Stimulated activated CD8-positive, alpha-beta memory T cell treated with anti-CD3 and anti-CD28 coated beads, Interleukin-7, amount 100 ng/mL, for 4 hours (primary cell): ENCODE measurements at places on chromosomes 6 and 20.

DNA sequence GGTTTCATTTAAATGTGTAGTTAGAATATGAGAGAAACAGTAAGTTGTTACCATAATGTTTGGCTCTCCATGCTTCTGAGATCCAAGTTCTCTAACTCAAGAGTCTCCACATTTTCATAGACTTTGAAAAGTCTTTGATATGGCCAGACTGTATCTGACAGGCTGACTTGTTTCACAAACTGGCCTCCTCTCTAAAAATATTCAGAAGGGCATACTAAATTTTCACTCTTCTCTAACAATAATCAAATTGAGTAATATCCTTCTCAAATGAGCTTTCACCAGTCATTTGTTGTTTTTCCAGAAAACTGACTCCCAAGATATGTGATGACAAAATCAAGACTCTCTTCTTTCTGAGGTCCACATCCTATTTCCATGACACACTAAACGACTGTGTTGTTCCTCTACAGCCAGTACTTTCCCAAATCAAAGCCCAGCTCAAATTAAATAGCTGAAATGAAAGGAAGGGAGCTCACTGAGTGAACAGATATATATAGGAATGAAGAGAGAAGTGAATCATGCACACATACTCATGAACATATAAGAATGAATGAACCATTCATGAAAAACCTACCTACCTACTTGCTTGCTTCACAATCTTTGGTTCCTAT is 15.1 kb downstream of the HIVEP2 start:
- DNase-seq: no peak

DNA sequence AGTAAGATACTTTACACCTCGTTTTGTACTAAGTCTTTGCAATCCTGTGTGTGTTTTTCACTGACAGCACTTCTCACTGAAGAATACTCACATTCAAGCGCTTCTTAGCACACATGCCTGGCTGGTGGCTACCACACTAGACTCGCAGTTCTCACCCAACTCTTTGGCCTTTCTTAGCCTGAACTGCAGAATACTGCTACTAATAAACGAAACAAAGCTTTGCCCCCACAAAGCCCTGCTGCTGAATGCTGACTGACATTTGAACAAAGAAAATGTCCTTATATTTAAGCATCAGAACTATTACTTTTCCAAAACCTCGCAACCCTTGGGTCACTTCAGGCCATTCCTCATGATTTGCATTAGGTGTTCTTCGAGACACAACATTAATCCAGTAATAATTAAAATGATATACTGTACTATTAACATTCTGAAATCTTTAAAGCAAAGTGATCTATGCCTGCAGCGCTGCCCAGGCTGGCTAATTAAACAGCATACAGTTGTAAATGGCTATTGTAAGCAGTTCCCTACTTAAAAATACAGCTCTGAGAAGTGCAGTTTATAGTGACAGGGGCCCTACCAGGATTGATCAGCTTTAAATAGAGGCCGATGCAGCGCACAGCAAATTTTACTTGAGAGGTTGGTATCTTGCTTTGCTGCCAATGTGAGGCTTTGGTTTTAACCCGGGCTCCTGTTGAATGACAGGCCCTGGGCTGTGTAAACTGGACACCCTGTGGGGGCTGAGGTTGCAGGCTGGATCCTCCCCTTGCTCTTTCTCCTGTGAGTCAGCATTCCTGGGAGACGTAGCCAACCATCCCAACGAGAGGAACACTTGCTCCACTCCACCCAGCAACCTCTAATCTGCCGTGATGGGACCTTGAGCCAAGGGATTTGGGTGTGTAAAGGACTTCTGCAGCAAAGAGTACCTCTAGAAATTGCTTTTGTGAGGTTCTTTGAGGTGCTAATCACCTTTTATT is 899.0 kb downstream of the TFAP2A start:
- no peak for DNase-seq

GRCh38 chr6:135667691-135668455 is 170.3 kb upstream of the AHI1 start:
- DNase-seq: no peak

GRCh38 chr6:1311400-1312202 is at the start of gene FOXQ1:
TSS of gene FOXQ1 (plus strand) at chr6:1312098. CDS start at chr6:1312705, 607 bp downstream.
- DNase-seq: no peak

GRCh38 chr6:112021691-112022310 is 32.1 kb upstream of the CCN6 start:
- DNase-seq: no peak

DNA sequence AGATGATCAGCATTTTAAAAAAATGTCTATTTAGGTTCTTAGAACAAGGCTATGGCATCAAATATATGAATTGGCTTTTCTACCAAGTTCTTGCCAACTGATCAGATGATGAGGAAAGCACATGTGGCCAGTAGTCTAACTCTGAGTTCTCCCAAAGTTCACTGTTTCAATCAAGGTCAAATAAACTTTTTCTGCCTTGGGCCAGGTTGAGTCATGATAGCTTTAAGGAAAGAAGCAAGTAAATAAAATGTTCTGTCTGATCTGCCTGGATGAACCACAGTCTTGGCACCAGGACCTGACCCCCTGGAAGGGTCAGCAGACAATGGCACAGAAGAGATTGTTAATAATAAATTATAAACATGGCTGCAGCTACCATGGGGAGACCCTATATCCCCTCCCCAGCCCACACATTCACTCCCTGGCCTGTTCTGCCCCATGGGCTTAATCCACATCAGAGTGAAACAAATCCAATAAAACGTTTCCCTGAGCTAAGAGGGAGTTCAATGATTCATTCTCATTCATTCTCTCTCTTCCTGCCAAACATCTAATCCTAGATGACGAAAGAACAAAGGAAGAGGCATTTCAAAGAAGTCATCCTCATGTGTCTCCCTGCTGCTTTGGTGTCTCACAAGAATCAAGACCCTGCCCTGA is 661.6 kb downstream of the DHX35 start:
- DNase-seq: no peak

- no peak for DNase-seq
Observed at GRCh38 chr20:44688053-44688625, 27.0 kb upstream of the CCN5 start.

GRCh38 chr20:62437496-62437895 is 10.2 kb upstream of the RBBP8NL start:
- DNase-seq: no peak

DNA sequence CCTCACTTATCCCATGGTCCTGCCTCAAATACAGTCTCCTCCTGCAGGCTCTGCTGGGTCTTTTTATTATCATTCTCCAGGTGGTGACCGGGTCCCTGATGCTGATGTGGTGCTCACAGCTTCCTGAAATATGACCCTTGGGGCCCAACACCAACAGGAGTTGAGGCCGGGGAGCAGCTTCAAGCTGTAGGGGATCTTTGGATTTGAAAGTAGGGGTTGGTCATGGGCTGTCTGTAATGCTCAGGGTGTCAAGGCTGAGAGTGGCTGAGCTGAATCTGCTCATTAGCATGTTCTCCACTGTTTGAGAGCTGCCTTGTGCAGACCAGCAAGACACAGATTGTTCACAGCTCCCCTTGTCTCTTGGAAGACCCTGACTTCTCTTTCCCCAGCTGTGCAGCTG is 35.5 kb downstream of the HLA-F start:
- no peak for DNase-seq

- no peak for DNase-seq
Observed at GRCh38 chr6:51116723-51117122, 298.1 kb downstream of the TFAP2B start.

GRCh38 chr20:52348434-52348833 is 156.9 kb upstream of the ZFP64 start:
- DNase-seq: no peak

- no peak for DNase-seq
Observed at GRCh38 chr20:6135347-6135746, 12.5 kb upstream of the FERMT1 start.

DNA sequence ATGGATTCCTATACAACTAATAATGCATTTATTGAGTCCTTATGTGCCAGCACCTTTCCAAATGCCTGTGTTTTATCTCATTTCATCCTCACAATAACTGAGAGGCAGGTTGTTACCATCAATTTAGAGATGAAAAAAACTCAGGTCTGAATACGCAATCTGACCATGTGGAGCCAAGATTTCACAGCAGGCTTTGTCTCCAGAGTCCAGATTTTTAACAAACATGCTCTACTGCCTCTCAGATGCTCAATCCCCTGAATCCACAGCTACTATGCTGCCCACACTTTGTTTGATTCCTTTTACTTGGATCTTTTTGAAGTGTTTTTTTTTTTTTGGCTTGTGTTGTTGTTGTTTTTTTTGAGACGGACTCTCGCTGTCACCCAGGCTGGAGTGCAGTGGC is 46.8 kb downstream of the B4GALT5 start:
- DNase-seq: no peak

GRCh38 chr6:46323312-46323965 is 152.7 kb upstream of the ENPP5 start:
- no peak for DNase-seq

DNA sequence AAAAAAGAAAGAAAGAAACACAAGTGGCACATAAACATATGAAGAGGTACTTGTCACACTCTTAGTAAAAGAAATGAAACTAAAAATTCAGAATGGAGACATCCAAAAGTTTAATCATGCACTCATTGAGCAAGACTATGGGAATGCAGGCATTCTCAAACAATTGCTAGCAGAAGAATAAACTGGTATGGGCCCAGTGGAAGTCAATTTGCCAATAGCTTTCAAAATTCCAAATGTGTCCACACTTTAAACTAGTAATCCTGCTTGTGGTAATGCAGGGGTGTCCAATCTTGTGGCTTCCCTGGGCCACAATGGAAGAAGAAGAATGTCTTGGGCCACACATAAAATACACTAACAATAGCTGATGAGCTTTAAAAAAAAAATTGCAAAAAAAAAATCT is 97.4 kb downstream of the EPB41L2 start:
- no peak for DNase-seq

GRCh38 chr6:108751851-108752732 is 96.1 kb upstream of the ARMC2 start:
- no peak for DNase-seq

DNA sequence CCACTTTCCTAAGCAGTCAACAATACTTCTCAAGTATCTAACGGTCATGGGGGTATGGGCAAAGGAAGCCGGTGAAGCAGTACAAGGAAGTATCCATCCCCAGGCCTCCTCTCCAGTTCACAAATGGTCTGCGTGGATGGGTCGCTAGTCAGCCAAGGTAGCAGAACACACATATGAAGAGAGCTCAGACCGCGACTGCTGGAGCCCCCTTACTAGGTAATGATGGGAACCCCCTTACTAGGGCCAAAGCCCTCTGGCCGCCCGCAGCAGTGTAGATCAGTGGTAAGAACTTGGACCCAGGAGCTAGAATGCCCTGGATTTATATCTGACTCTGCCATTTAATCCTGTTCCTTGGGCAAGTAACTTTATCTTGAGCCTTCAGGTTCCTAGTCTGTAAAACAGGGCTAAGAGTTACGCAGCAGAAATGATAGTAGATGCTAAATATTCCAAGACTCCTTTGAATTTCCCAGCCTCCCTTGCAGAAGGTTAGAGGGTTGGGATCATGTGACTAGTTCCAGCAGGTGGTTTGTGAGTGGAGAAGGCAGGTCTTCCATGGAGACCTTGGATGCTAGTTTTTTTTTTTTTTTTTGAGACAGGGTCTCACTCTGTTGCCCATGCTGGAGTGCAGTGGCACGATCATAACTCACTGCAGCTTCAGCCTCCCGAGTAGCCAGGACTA is 2.1 kb upstream of the CLPSL2 start:
- no peak for DNase-seq

- DNase-seq: no peak
Observed at GRCh38 chr6:12369781-12370262, 79.7 kb downstream of the EDN1 start.

- no peak for DNase-seq
Observed at GRCh38 chr6:47722194-47722593, 23.8 kb downstream of the ADGRF4 start.

DNA sequence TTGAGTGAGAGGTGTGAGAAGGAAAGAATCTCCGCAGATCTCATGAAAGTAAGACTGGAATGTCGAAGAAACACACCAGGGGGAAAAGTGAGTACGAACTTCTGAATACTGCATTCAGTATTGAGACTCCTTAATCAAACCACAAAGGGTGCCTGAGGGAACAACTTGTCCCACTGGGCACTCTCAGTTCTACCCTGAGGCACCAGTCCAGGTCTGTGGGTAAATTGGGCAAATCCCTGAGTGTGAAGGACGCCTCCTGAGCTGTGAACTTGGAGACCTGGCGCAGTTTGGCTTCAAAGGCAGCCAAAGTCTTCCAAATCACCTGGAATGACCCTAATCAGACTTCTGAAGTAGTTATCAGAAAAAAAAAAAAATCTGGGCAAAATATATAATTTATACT is 329.7 kb downstream of the BTBD9 start:
- DNase-seq: no peak

- DNase-seq: peak; percentile 54
Observed at GRCh38 chr6:506508-506907, 115.0 kb downstream of the IRF4 start.

GRCh38 chr6:82374516-82374915 is 10.9 kb downstream of the TPBG start:
- no peak for DNase-seq

GRCh38 chr6:75556240-75556639 is 45.4 kb upstream of the SENP6 start:
- no peak for DNase-seq

- DNase-seq: no peak
Observed at GRCh38 chr6:143498428-143498827, 13.1 kb downstream of the FUCA2 start.

DNA sequence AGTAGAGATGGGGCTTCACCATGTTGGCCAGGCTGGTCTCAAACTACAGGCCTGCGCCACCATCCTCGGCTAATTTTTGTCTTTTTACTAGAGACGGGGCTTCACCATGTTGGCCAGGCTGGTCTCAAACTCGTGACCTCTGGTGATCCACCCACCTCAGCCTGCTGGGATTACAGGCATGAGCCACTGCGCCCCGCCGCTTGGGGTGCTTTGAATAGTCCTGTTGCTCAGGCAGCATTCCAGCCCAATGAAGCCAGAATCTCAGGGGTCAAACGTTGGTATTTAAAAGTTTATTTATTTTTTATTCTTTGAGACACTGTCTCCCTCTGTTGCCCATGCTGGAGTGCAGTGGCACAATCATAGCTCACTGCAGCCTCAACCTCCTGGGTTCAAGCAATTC is 11.3 kb downstream of the MOCS3 start:
- DNase-seq: no peak

DNA sequence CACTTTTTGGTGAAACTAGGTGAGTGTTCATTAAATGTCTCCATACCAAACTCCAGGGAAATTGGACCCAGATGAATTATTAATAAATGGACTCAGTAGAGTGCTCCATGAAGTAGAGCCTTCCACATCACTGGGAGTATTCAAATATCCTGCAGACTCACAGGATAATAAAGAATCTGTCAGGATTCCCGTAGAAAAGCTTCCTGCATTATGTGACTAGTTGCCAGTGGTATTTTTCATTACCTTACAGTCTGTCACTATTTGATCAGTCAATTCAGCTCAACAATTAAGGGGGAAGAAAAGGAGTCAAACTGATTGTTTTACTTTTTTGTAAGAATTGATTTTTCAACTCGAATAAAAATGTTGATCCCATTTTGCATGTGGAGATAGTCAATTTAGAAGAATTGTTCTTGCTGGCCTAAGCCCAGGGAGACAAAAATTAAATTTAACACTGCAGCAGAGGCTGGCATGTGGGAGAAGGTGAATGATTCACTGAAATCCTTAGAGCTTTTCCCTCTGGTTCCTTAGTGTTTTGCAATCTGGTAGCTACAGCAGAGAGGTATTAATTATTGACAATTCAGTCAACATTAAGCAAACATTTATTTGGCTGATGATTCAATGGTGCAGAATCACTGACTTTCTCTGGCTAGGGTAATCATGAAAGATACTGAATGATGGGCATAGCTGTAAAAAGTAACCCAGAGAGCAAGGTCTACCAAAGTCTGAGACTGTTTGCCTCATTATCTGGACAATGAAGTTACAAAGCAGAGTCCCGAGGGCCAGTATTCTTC is 442.4 kb downstream of the CD83 start:
- DNase-seq: no peak
